T-helper 2 cell (primary cell): ENCODE measurements at places on chromosomes 6 and 20.

- no peak for DNase-seq
These were observed 73.2 kb downstream of the NCR2 start for GRCh38 chr6:41408576-41408975.

DNA sequence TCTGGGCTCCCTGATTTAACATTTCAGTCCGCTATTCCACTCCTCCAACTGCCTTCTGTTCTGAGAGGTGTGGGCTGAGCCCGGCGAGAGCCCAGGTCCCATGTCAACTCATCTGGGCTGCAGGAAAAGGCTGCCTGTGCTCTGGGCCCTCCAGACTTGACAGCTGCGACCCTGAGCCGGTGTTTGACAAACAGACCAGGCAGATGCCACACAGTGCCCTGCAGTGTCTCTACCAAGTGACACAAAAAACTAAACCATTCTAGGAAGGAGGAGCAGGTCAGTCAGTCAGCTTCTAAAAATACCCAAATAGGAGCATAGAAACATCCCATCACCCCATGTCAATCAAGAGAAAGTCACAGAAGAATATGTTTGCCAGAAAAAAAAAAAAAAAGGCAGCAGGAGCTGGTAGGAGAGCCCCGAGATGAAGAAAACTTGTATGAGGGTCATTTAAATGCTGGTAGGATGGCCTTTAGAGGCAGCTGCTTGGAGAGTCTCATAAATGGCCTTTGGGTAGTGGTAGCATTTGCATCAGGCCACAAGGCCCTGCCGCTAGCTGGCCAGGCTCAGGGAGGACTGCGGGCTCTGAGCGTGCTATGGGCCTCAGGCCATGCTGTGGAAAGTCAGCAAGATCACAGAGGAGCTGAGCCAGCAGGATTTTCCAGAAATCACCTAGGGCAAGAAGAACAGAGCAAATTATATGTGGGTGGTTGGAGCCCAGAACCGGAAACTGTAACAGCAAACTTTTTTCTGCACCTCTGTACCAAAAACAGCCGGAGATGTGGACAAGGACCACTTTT is 36.6 kb upstream of the GFOD1 start:
- no peak for DNase-seq

DNA sequence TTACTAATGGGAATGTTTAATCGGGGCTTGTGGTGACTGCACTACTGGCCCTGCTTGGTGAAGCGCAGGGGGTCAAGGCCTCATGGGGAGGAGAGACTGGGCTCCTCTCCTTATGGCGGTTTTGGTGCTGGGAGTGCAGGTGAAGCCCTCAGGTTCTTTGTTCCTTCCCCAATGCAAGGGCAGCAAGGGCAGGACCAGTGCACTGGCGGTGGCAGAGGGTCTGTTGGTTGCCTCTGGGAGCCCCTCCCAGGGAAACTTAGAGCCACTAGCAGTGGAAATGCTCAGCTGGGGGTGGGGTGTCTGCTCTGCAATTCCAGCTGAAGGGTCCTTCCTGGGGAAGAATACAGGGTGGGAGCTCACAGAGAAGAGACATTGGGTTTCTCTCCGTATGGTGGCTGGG is 66.5 kb downstream of the KLHL32 start:
- no peak for DNase-seq

GRCh38 chr6:13049666-13050254 is 278.6 kb downstream of the TBC1D7 start:
- DNase-seq = no peak

DNA sequence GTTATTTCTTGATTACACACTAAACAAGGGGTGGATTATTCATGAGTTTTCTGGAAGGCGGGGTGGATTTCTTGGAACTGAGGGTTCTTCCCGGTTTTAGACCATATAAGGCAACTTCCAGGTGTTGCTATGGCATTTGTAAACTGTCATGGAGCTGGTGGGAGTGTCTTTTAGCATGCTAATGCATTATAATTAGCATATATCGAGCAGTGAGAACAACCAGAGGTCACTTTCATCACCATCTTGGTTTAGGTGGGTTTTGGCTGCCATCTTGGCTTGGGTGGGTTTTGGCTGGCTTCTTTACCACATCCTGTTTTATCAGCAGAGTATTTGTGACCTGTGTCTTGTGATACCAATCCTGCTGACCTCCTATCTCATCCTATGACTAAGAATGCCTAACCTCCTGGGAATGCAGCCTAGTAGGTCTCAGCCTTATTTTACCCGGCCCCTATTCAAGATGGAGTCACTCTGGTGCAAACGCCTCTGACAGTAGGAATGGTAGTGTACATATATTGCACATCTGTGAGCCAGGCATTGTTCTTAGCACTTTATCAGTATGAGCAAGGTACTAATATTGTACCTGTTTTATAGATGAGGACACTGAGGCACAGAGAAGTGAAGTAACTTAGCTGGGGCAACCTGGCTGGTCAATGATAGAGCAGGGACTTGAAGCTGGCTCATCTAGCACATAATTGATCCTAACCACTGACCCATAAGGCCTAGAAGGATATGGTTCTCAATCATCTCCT is 203.7 kb downstream of the NFATC2 start:
- no peak for DNase-seq

DNA sequence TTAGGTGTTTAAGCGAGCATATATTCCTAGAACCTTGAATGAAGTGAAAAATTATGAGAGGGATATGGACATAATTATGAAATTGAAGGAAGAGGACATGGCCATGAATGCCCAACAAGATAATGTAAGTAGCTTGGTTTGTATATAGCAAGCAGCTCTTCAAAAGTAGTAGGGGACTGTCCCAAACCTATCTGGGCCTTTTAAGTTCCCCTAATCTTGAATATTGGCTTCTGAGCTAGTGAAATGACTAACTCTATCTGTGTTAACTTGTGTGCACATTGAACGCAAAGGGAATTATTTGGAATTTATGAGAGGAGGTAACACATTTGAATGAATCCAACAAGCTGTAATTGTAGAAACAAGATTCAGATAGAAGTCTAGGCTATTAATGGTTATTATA is 21.7 kb downstream of the RIOK1 start:
- DNase-seq = no peak

- no peak for DNase-seq
These were observed 6.1 kb upstream of the BAK1 start for GRCh38 chr6:33586108-33586640.

DNA sequence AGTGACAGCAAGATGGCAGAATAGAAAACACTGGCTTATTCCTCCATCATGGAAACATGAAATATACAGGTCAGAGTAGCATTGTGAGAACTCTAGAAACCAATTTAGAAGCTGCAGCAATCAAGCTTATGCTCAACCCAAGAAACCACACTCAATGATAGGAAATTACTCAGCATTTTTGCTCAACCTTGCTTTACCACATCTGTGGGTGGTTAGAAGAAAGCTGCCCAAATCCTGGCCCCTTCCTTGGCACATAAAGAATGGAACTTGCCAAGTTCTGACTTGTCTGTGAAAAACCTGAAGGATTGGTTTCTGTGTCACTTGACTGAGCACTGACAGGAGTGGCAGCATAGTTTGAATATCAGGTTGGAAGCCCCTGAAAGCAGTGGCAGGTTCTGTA is 108.0 kb upstream of the MOCS1 start:
- no peak for DNase-seq

- no peak for DNase-seq
These were observed 411.1 kb downstream of the HDGFL1 start for GRCh38 chr6:22980446-22980845.

DNA sequence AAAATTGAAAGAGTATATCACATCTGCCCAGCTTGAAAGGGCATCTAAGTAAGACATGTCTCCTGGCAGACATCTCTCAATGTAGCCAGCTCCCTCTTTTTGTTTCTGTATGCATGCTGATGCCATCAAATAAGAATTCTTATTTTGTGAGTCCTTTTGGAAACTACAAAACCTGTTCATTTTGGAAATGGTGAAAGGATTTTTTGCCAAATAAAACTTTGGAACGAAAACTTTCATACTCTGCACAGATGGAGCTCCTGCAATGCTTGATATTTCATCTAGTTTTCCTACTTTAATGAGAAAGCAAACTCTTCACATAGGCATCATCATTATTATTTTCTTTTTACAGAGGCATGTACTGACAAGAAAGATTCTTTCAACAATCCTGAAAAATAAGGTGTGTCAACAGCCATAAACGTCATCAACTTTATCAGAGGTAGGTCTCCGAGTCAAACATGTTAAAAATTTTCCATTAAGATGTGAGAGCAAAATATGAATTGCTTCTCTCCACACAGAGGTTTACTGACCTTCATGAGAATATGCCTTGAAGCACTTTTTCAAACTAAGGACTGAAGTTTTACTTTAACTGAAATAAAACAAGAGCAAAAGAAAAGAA is 26.2 kb upstream of the CMTR1 start:
- no peak for DNase-seq

- no peak for DNase-seq
These were observed 359.2 kb downstream of the CDKAL1 start for GRCh38 chr6:20893412-20893811.

GRCh38 chr6:44265722-44266233 is 427 bp upstream of the NFKBIE start:
- DNase-seq = no peak

- no peak for DNase-seq
These were observed 63.9 kb downstream of the CHMP4B start for GRCh38 chr20:33875055-33875454.

DNA sequence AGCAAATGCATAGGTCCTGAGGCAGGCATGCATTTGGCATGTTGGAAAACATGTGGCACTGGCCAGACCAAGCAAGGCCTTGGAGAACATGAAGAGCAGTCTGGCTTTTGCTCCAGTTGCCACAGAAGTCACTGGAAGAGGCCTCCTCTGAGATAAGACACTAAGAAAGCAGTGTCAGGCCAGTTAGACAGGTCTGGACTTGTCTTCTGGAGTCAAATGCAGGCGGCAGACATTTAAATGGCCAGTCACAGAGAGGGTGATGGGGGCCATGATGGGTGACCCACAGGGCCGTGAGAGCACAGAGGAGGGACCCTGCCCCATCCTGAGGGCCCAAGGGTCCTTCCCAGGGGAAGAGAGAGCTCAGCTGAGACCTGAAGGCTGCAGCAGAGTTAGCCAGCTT is 26.7 kb upstream of the ADA start:
- no peak for DNase-seq
